ENCODE measurements at places on chromosomes 16 and 17. TPM values are rescaled to one million over a fixed set of nuclear protein-coding genes. Genes with fewer than 3 reads are reported as not detected.

DNA sequence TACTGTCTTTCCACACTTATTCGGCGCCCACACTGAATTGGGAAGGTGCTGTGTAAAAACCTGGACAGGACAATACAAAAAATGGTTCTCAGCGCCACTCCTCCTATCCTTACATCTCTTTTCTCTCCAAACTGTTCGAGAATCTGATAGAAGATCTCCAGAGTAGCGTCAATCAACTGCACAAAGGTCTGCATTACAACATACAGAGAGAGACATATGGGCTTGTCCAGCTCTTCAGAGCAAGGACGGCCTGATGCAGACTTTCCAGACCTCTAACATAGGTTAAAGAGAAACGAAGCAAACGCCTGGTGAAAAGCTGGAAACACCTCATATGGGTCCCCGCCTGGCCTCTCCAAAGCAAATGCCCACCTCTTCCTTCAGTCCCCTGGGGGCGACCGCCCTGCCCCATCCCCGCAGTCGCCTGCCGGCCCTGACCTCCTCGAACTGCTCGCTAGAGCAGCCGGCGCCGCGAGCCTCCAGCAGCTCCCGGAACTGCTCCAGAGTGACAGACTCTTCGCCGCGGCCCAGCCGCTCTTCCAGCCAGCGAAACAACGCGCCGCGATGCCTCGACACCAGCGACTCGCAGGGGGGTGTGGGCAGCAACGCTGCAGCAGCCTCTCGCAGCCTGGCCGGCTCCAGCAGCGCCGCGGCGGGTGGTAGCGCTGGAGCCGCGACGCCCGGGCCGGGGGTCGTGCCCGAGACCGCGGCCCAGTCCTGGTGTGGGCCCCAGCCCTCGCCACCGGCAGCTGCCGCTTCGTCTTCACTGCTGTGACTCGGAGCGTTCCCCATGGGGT, 526 bp downstream of the ZZEF1 start:
- DNase-seq, result no peak

- no peak for DNase-seq
Observed at GRCh38 chr17:30173649-30174048, 57.0 kb downstream of the NSRP1 start.

GRCh38 chr17:19410875-19411620, at the start of gene RNF112:
TSS of gene RNF112 (plus strand) at chr17:19411232. CDS start at chr17:19411409, 177 bp downstream.
- DNase-seq, result no peak

Gene KIF18B
- 12.7 TPM for total RNA-seq

Gene CMTM2
- total RNA-seq, result not detected

GRCh38 chr16:70432723-70433457, 6.0 kb downstream of the ST3GAL2 start:
- DNase-seq, result no peak
